Endothelial cell (in vitro differentiated cells): ENCODE measurements at places on chromosomes 7 and 10.
A peak's percentile ranks its signal among the peaks of the same experiment; 100 is the strongest.

- no peak for DNase-seq
These were observed 751 bp downstream of the PAX2 start for GRCh38 chr10:100745882-100746783.

DNA sequence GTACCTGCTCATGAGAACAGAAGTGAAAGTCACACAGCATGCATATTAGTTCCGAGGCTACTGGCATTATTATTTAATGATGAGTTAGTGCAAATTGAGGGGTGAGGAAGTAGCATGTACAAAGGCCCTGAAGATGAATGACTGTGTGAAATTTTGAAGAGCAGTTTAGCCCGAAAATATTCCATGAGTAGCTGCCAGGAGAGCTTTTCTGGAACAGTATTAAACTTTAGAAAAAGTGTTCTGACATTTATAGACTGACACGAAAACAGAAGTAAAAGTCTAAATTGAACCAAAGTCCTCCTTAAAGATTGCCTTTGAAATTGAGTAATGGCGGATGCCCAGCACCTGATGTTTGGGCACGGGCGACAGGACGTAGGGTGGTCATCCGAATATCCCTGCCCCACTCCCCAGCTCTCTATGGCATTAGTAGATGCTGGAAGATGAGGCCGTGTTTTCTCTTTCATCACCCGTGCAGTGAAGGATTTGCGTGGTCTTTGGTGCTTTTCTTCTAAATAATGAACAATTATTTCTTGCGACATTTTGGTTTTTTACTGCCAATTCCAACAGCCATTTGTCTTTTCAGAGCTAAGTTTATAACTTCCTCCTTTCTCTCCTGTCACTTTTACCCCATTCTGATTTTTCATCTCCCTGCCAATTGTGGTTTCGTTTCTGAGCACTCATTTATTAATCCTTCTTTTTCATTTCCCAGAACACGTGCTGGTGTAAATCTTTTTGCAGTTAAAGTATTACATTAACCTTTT, 192.6 kb downstream of the MGMT start:
- DNase-seq: no peak

DNA sequence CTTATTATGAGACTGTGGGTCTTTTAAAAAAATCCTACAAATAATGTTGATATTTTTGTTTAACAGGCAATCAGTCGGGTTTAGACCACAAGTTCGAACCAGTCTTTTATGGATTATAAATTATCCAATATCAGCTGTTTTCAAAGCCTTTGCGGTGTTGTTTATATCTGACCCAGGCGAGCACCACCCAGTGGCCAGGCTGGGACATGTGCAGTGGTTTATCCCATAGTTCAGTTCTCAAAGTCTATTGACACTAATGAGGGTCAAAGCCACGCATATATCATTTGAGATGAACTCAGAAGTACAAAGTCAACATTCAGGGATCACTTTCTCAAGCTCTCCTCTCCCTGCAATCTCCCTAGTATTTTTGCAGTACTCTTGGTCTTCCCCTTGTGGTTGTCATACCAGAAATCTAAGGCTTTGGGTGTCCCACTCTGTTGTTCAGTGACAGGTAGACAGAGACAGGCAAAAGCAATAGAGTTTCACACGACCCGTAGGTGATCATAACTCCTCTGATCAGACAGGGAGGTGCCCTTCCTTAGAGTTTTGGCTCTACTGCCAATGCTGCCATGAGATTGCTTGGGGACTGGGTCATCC, 117.4 kb upstream of the POM121L12 start:
- peak; percentile 27 for DNase-seq

- DNase-seq: no peak
These were observed 6.6 kb upstream of the LGI1 start for GRCh38 chr10:93751124-93751523.

DNA sequence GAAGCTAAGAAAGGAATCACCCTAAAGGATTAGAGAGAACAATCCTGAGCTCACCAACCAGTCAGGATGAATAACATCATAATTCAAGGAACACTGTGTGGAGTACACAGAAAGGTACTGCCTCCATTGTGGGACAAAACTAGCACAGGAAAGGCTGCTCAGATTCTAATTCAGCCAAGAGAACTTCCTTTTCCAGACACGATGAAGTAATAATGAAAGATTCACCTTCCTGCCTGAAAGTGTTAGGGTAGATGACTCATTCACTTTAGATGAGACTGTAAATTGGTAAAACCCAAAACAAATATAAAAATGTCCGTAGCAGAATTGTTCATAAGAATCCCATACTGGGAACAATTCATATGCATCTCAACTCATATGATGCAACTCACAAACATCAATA, 167.2 kb downstream of the CDC14C start:
- DNase-seq: no peak

DNA sequence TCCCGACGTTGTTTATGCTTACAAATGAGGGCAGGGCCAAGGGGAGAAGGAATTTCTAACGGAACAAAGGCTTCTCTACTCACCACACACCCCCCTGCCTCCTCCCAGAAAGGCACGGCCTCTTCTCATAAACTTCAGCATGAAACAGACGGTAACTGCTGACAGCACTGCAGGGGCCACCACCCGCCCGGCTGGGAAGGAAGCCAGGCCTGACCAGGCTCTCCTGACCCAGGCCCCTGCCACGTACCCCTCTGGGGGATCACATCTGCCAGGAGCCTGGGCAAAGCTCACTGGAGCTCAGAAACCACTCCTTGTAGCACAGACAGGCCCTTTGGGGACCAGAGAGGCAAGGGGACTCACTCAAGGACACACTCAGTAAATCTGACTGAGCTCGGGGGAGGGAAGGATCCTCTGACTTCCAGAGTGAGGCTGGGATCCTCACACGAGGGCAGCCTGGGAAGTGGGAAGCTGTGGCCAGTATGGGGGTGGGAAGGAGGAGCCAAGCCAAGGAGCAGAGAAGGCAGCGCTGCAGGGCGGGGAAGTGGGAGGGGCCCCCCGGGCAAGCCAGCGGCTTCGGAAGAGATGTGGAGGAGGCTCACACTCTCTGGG, 46.1 kb downstream of the ZCCHC24 start:
- DNase-seq: peak; percentile 67

DNA sequence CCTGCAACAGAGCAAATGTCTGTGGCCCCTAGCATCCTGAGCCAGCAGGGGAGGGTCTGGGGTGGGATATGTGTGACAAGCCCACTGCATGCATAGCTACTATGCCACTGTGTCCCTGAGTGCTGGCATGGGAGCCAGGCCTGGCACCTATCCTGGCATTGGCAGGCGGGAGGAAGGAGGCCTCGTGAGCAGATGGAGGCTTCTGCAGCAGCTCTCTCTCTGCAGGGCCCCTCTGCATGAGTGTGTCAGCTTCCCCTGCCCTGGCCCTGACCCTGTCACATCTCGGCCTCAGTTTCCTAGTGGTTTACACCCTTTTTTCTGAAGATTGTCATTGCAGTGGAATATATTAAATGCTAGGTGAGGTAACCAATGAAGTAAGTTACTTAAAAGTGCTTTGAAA, 13.1 kb upstream of the IMPDH1 start:
- no peak for DNase-seq

DNA sequence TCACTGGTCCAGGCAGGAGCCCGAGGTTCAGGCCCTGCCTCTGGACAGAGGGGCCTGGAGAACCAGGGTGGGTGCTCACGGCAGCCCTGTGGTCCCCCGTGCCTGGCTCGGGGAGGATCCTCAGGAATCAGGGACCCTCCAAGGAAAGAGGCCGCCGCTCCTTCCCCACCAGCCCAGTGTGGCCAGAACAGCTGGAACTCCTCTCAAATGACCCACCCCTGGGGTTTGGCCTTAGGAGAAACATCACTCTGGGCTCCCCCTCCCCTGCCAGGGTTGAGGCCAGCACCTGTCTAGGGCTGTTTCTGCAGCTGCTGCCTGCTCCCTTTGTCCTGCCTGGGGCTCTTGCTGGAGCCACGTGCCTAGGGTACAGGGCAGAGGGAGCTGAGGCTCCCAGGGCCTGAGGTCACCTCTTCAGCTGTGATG, 161.0 kb downstream of the RNF216 start:
- no peak for DNase-seq

- no peak for DNase-seq
These were observed 7.0 kb upstream of the ZNF425 start for GRCh38 chr7:149133028-149133710.

- DNase-seq: no peak
These were observed 19.1 kb upstream of the VOPP1 start for GRCh38 chr7:55591282-55591931.

- DNase-seq: no peak
These were observed 88.4 kb upstream of the STEAP1B start for GRCh38 chr7:22588351-22588750.

DNA sequence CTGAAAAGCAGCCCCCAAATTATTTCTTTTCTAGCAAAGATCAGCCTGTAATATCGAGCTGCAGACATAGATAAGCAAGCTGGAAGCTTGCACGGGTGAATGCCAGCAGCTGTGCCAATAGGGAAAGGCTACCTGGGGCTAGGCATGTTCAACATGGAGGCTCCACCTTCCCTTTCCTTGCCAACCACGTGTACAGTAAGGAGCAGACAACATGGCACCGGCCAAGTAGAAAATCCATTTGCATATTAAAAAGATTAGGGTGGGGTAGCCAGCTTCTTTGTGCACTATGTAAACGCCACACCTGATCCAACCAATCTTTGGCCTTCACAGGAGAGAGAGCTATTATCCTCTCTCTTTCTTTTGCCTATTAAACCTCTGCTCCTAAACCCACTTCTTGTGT, 56.7 kb upstream of the SEPHS1 start:
- no peak for DNase-seq

DNA sequence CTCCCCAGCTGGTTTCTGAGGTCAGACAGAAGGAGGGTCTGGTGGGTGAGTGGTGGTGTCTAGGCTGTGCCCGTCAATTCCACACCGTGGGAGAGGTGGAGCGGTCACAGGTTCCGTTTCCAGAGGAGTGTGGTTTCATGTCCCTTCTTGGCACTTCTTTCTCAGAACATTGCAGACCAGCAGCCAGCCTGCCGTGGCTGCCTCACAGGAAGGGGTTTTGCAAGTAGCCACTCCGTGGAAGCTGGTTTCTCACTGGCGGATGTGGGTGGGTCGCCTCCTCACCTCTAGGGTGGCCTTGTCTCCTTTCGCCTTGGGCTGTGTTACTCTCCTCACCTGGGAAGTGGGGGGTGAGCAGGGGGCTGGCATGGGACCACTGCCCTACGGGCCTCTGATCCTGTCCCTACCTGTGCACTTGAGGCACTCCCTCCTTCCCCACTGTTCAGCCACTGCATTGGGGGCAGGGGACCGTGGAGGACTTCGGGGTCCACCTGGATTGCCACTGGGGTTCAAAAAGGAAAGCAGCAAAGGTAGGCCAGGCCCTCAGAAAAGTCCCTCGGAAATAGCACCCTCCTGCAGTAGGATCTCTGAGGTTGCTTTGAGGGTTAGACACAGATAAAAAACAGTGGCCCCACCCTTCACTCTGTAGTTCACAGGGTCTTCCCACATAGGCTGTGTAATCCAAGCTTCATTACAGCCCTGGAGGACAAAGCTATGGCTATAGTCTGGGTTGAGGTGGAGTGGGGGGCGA, 33.9 kb downstream of the TSPAN14 start:
- DNase-seq: no peak

- no peak for DNase-seq
These were observed 3.5 kb downstream of the RAMP3 start for GRCh38 chr7:45161138-45161537.

- no peak for DNase-seq
These were observed 83.2 kb upstream of the CHST15 start for GRCh38 chr10:124176349-124177179.

DNA sequence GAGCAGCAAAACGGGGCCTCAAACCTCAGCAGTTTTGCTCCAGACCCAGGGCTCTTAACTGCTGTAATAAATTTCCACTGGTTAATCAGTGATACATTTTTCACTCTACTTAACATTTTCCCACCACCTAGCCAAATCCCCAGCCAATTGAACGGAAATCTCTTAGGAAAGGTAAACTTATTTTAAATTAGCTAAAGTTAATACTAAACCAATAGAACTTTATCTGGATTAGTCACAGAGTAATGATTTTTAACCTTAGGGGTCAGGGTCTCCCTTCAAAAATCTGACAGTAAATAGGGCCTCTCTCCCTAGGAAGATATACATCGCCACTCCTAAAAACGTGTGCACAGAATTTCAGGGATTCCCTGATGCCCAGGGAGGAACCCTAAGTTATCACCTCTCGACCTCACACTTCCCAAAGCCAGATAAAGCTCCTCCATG, 87.4 kb upstream of the KMT2E start:
- DNase-seq: no peak

- no peak for DNase-seq
These were observed 203.2 kb downstream of the ARL4A start for GRCh38 chr7:12890586-12890985.

GRCh38 chr10:70809726-70810125, 6.0 kb upstream of the SGPL1 start:
- DNase-seq: no peak

DNA sequence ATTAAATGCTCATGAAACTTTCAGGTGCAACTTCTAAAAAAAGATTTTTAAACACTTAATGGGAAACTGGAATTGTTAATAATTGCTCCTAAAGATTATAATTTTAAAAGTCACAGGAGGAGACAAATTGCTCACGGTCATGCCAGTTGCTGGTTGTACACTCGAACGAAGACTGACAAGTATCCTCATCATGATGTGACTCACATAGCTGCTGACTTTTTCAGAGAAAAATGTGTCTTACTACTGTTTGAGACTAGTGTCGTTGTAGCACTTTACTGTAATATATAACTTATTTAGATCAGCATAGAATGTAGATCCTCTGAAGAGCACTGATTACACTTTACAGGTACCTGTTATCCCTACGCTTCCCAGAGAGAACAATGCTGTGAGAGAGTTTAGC, 79.3 kb downstream of the ITGB8 start:
- DNase-seq: no peak

DNA sequence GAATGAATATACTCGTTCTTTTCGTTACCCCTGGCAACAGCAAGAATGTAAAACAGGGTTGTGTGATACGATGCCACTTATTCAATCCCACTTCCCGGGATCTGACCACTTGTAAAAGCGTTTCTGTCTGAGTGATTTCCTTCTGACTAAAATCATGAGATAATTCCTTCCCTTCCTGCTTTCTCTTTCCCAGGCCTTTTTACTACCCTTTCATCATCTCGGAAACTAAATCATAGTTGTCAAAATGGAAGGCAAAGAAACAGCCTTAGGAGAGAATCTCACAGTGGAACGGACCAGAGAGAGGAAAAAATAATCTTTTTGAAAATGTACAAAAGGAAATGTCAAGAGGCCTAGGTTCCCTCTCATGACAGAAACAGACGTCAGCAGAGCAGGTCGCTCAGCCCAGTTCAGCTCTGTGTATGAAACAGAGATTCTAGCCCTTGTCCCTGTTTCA, 29.8 kb downstream of the DIP2C start:
- DNase-seq: no peak

DNA sequence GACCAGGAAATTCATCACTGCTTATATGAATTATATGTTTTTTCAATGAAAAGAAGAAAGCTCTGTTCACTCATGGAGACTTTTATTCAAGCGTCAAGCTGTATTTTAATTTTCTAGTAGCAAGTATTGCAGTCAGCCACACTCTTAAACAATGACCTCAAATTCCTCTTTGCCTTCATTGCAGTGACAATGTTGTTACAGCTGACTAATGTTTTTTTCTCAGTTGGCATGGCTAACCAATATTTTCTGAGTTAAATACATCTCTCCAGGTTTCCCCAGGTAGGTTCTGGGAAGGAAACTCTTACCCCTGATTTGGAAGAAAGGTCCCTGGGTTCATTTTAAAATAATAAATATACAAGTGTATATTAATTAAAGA, 241.5 kb downstream of the WDR11 start:
- DNase-seq: no peak

GRCh38 chr10:62136931-62137330, 131.7 kb downstream of the RTKN2 start:
- DNase-seq: no peak

- no peak for DNase-seq
These were observed 8.6 kb downstream of the IPMK start for GRCh38 chr10:58258977-58259692.
